GM12891 (cell line): ENCODE measurements at places on chromosomes 4 and X.
A peak's percentile ranks its signal among the peaks of the same experiment; 100 is the strongest.

DNA sequence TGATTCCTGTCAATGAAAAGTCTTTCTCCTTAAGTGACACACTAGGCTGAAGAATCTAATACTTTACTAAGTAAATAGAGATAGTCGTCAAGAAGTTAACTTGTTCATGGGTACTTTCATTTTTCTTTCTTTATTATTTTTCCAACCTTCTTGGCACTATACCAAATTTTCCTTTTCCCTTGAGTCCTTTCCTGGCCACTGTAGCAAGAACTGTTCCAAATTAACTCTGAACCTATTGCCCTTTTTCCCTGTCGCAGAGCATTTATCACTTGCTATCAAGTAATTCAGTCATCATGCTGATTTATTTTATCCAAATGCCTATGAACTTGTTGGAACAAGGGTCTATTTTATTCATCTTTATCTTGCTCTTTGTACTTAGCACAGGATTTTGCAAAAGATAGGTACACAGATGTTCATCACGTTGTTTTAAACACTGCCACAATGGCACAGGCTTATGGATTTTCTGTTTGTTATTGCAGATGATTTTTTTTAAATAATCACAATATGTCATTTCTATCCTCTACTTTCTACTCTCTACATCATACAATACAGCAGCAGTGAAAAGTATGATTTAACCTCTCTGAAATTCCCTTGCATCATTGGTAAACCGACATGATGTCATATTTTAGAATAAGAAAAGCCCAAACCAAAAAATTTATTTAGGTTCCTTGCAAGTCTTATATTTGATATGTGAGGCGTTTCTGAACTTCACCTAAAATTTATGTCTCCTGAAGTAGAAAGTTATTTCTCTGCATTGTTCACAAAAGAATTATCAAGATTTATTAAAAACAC is 2352.3 kb downstream of the PCDH7 start:
- DNase-seq: no peak

GRCh38 chrX:24424948-24425347 is 40.1 kb upstream of the PDK3 start:
- DNase-seq: no peak

DNA sequence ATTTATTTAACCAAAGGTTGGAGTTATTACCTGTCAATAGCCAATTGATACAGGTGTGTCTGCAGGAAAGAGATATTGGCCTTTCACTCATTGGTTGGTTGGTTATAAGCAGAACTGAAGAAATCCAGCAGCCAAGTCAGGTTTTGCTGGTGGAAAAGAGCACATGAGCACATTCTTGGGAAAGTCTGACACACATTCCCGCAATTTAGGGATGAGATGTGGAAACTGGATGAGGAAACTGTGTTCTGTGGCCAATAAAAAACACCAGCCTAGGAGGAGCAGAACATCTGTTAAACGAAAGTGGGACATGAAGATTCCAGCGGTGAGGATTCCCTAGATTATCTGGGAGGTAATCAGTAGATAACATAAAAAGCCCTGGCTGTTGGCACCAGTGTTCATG is 567.4 kb upstream of the CPEB2 start:
- no peak for DNase-seq

DNA sequence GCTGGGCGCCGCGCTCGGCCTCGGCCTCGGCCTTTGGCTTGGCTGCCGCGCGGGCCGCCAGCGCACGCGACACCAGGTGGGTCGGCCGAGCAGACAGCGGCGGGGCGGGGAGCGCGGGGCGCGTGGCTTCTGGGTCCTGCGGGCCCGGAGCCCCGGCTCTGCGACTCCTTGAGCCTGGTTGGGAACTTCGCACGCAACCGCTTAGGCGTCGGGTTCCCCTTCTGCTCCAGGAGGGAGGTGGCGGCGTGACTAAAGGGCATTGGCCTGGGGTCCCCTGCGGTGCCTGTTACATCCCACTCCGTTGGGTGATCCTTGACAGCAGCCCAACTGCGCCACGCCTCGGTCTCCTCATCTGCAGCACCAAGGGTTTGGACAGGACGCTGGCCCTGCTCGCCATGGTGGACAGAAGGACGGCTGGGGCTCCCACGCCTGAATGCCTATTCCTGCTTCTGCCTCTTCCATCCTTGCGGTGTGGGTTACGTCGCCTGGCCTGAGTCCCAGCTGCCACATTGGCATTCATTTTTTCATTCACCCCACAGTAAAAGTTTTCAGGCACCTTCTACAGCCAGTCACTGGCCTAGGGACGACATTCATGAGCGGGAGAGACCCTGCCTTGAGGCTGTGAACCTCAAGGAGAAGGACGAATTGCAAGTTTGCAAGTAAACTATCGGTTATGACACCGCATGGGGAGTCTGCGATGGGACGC is 631 bp downstream of the EVC start:
- no peak for DNase-seq

DNA sequence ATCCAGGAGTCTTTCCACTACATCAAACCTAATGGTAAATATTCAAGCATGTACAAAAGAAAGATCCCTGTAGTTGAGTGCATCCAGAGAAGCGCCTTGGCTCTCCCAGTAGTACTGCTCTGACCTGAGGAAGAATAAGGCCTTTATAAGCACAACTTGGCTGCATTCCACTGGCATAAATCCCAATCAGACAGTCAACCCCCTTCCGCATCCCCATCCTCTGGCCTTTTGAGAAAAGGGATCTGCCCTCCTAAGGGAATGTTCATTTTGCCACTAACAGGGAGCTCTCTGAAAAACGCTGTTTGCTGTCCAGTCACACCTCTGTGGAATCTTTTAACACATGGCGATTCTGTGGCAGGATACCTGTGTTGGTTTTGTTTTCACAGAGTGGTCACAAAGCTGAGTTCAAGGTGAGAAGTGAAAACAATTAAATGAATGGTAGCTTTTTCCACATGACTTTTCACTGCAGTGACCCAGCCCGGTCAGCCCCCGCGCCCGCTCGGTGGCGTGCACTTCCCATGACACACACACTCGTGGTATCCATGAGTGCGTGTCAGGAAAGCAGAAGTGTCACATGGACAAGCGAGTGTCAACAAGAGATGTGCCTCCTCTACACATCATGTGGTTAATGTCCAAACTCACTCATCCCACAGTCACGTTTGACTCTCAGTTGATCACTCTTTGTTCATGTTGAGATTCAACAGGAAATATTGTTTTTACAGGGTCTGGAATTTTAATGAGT is 112.2 kb upstream of the ENPP6 start:
- no peak for DNase-seq

DNA sequence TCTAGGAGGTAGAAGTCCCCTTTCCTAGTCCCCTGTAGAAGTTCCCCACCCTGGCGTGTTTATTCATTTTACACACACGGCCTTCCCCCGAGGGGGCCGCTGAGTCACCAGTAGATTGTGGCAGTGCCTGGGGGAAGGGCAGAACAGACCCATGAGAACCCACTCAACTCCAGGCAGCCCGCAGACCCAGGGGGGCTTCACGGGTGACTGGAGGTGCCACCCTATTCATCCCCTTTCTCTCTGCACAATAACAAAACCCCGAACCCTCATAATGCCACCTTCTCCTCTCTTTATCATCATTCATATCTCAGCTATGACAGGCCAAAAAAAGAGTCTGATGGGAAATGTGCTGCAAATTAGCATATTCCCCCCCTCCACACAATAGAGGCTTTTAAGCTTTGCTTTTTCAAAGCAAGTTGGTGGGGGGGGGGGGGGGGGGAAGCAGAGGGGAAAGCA is 20.4 kb upstream of the GPM6B start:
- DNase-seq: no peak

- no peak for DNase-seq
Measured at GRCh38 chrX:153642655-153643430, 4.2 kb upstream of the DUSP9 start.

DNA sequence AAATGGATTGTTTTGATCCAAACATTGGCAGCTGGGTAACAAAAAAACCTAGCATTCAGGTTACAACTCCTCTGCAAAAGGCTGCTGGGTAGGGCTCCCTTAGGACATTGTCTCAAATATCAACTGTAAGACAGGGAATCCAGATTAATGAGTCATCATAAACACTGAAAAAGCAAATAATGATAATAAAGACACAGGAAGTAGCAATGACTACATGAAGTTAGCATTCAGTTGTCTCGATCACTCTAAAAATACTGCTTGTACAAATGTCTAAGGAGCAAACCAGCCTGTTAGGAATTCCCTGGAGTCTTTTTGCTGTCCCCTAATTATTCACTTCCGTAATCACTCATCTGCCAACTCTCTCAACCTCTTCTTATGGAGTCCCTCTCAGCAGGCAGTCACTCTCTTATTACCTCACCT is 259.2 kb downstream of the GPC3 start:
- DNase-seq: no peak

GRCh38 chr4:5888222-5889001 is 4.5 kb downstream of the CRMP1 start:
- DNase-seq: no peak

- DNase-seq: no peak
Measured at GRCh38 chrX:39203427-39203826, 402.2 kb downstream of the MID1IP1 start.

GRCh38 chr4:8532245-8532781 is 47.9 kb upstream of the GPR78 start:
- no peak for DNase-seq

GRCh38 chr4:95949136-95949765 is 109.4 kb downstream of the PDHA2 start:
- no peak for DNase-seq

GRCh38 chrX:102627640-102628039 is 23.6 kb upstream of the GPRASP1 start:
- no peak for DNase-seq

DNA sequence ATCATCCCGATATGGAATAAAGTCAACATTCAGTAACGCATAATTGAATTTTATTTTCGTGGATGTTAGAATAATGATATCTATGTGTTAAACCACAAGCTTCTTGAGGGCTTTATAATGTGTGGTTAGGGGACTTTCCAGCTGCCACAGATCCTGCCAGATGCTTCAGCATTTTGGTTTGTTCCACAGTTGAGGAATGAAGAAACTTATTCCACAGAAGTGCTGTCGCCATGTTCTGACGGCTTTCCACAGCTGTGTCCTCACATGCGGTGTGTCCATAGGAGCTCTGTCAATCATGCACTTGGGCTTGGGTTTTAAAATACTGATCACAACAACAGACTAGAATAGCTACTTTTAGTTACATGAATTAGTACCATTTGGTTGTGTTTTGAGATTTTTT is 411.9 kb downstream of the TRIML1 start:
- no peak for DNase-seq

GRCh38 chrX:51955200-51955599 is 61.8 kb downstream of the MAGED1 start:
- DNase-seq: peak; percentile 4

GRCh38 chr4:168694667-168695066 is 197.8 kb downstream of the PALLD start:
- no peak for DNase-seq

- no peak for DNase-seq
Measured at GRCh38 chrX:150842198-150842685, 56.2 kb downstream of the CD99L2 start.

GRCh38 chr4:100170986-100171385 is 19.3 kb downstream of the DDIT4L start:
- no peak for DNase-seq

DNA sequence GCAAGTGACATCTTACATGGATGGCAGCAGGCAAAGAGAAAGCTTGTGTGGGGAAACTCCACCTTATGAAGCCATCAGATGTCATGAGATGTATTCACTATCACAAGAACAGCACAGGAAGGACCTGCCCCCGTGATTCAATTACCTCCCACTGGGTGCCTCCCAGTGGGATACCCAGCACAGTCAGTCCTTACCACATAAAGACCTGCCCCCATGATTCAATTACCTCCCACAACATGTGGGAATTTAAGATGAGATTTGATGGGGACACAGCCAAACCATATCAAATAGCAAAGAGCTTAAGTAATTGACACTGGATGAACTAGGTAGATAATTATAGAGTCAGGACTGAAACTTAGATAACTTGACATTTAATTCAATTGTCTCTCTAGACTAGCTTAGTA is 85.6 kb downstream of the SLIT2 start:
- DNase-seq: no peak

DNA sequence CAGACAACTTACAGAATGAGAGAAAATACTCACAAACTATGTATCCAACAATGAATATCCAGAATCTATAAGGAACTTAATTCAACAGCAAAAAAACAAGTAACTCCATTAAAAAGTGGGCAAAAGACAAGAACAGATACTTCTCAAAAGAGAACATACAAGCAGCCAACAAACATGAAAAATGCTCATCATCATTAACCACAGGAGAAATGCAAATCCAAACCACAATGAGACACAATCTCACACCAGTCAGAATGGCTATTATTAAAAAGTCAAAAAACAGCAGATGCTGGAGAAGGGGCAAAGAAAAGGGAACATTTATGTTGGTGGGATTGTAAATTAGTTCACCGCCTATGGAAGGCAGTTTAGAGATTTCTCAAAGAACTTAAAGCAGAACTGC is 150.3 kb downstream of the FGF16 start:
- DNase-seq: no peak

GRCh38 chrX:136954930-136955329 is 74.4 kb upstream of the RBMX start:
- no peak for DNase-seq

GRCh38 chr4:71222661-71223060 is 116.2 kb upstream of the SLC4A4 start:
- DNase-seq: no peak

GRCh38 chr4:53307819-53308780 is 57.8 kb downstream of the SCFD2 start:
- no peak for DNase-seq

DNA sequence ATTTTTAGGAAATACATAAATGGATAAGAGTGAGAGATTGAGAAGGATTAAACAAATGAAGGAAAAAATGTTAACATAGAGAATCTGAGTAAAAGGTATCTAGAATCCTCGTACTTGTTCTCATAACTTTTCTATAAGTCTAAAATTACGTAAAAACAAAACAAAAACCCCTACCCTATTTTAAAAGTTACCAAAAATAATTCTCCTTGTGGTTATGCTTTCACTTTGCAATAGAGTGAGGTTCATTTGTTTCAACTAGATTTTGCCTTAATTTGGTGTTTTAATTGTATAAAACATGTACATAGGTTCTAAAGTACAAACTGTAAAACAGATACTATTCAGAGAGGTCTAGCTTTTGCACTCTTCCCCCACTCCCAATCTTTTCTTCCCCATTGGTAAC is 3.8 kb upstream of the GPR34 start:
- DNase-seq: no peak

GRCh38 chr4:98338761-98339438 is 77.7 kb downstream of the RAP1GDS1 start:
- no peak for DNase-seq

- no peak for DNase-seq
Measured at GRCh38 chr4:155299103-155299502, 77.7 kb downstream of the MAP9 start.
